Fibroblast of skin of left quadriceps (primary cell): ENCODE measurements at places on chromosomes 13 and 19.

GRCh38 chr13:35694549-35695447 lies 218.3 kb upstream of the MAB21L1 start:
- DNase-seq: no peak

- DNase-seq: no peak
These were observed 4.1 kb downstream of the FGF22 start for GRCh38 chr19:643736-644135.

GRCh38 chr19:44212250-44212865 lies at the start of gene ZNF227:
ZNF227 (plus strand) TSS chr19:44212532; CDS start chr19:44217793, 5,261 bp downstream.
- DNase-seq: peak; percentile 95

DNA sequence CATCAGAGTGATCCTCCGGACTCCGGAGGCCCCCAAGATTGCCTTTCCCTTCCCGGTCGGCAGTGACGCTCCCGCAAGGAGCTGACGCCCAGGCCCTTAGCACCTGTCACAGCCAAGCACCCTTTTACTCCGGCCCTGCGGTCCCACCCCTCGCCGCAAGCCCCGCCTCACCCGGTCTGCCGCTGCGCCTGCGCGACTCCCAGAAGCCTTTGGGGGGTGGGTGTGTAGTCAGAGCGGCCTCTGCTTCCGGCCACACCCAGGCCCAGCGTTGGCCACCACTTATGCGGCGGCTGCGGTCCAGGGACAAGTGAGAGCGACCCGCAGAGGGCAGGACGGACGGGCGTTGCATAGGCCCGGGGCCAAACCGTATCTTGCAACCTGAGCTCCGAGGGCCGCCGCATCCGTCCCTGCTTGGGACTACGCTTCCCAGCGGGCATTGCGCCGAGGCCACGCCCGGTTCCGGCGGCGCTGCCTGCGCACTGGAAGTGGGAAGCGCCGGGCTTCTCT lies 441 bp upstream of the ZFP28 start:
- peak; percentile 72 for DNase-seq

GRCh38 chr13:101291206-101291605 lies 125.1 kb downstream of the NALCN start:
- peak; percentile 45 for DNase-seq

DNA sequence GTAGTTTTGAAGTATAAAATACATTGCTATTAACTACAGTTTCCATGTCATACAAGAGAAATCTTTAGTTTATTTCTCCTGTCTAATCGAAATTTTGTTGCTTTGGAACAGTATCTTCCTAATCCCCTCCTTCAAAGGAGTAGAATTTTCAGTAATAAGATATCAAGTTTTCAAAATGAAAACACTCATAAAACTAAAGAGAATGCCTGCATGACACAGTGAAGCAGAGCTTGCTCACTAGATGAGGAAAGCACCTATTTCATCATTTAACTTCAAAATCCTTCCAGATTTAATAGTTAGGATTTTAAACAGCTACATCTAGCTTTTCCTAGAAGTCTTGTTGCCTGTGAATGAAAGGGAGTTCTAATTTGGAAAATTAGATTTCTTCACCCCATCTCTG lies 80.8 kb downstream of the TNFSF11 start:
- DNase-seq: no peak

- DNase-seq: no peak
These were observed 2.3 kb downstream of the ERF start for GRCh38 chr19:42252365-42253244.

DNA sequence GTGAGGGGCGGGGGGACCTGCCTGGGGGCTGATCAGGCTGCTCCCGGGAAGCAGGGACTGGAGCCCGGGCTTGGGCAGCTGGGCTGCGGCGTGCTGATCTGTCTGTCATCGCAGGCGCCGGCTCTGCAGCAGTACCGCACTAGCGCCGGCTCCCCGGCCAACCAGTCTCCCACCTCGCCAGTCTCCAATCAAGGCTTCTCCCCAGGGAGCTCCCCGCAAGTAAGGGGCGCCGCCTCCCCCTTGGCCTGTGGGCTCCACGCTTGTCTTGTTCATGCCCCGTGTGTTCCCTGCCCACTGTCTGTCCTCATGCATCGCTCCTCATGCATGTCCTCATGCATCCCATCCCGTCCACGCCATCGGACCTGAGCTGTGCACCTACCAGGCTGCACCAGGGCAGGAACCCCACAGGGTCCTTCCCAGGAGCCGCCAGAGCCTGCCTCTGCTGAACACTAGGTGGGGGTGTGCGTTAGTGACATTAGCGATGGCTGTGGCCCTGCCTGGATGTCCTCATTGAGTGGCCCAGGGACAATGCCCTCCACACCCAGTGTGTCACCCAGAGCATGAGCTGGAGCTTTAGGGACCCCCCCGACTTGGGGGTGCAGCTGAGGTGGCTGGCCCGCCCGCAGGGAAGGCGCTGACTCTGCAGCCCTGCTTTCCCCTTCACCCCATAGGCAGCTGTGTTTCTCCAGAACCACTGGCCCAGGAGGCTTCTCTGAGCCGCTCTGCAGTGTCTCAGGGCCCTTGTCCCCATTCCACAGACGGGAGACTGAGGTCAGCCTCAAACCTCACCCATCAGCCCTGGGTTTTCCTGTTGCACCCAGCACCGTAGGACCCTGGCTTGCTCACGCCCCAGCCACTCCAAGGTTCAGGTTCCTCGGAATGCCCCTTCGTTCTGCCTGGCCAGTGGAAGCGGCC lies 19.5 kb downstream of the COMP start:
- DNase-seq: no peak

- no peak for DNase-seq
These were observed 119.2 kb downstream of the CYSLTR2 start for GRCh38 chr13:48772908-48773307.

GRCh38 chr13:111066544-111066943 lies 48.6 kb upstream of the ARHGEF7 start:
- no peak for DNase-seq

DNA sequence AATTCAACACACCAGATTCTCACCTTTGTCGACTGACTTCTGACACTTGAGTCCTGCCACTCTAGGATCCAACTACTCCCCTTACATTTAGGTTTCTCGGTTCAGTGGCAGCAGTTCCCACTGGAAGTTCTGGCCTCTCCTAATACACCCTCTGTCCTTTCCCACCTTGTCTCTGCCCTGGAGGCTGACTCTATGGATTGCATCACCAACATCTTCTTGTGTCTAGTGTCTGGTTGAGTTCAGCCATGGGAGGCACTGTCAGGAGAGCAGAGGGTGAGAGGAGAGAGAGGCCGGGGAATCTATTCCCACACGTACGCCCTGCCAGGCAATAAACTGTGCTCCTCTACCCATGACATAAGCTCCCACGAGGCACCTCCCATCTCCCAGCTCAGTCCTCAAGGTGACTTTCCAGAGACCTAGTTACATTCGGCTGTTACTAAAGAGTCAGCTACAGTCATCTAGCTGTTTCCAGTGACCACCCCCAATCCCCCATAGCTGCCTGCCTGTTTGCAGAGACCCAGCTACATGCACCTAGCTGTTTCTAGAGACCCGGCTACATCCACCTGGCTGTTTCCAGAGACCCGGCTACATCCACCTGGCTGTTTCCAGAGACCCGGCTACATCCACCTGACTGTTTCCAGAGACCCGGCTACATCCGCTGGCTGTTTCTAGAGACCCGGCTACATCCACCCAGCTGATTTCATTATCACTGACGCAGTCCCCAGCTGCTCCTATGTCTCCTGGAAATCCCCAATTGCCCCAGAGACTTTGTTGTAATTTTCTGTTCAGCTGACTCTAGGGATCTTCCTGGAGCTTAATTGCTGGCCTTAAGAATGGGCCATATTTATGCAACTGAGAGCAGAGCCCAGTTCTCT lies 8.1 kb upstream of the LILRB4 start:
- DNase-seq: no peak

- no peak for DNase-seq
These were observed 1228.3 kb upstream of the PCDH20 start for GRCh38 chr13:62643799-62644524.

DNA sequence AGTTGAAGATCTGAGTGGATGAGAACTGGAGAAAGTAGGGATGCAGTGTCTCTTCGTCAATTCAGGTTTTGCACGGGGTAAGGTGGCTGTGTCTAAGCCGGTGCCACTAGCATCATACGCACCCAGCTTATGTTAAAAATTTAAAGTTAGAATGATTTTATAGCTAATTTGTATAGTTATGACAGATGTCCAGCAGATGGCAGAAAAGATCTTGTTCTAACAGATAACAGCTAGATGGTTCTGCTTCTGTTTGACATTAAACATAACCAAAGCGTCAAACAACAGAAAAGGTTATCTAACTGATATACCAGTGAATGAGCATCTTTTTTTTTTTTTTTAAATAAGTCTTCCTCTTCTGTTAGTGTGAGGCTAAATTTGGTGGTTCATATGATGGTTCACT lies 18.8 kb upstream of the EDDM13 start:
- DNase-seq: peak; percentile 17

- DNase-seq: no peak
These were observed 161.1 kb downstream of the SHISA2 start for GRCh38 chr13:25890671-25891212.

DNA sequence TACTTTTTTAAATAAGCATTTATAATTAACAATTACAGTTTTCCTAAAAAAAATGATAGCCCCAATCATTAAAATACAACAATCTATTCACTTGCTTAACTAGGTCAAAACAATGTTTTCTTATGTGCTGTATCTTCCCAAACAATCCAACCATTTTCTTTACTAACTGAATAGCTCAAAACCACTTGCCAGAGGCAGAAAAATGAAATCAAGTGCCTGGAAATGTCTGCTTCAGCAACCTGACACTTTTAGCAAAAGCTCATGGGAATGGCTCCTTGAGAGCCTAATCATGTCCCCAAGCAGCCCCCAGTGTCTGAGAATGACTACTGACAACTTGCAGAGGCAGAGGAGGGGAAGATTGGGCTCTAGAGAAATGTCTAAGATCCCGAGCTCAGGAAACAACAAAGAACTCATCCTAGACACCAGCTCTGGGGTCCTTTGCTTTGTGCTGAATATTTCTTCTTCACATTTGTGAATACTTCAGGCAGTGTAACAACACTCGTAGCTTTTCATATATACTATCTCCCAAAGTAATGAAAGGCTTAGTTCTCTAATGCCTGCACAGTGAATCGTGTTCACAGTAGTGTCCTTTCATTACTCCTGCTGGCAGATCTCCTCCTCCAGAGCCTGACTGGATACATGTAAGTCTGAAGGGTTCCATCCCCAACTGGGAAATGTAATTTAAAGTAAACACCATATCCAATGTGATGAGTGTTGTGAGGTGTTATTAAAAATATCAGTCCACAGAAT lies 280.0 kb downstream of the LHFPL6 start:
- no peak for DNase-seq

DNA sequence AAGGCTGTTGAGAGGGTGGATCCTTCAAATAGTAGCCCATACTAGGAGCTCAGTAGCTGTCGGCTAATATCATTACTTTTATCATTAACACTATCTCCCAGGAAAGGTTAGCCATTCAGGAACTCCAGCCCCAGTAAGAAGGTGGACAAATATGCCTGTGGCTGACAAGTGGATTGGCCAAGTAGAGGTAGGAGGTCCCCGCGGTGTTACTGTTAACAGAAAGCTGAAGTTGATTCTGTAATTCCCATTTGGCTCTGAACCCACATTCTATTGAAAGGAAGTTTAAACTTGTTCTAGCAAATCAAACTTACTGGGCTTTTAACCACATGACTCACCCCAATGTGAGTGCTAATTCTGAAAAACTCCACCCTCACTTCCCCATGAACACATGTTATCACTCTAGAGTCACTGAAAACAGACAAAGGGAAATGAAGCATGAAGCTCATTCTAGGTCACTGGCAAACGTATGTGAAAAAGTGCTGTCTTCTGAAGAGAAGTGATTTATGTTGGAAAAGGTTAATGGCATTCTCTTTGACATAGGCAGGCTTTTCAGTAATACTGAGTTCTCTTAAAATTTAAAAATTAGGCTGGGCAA lies 273.5 kb downstream of the FGF14 start:
- peak; percentile 3 for DNase-seq

DNA sequence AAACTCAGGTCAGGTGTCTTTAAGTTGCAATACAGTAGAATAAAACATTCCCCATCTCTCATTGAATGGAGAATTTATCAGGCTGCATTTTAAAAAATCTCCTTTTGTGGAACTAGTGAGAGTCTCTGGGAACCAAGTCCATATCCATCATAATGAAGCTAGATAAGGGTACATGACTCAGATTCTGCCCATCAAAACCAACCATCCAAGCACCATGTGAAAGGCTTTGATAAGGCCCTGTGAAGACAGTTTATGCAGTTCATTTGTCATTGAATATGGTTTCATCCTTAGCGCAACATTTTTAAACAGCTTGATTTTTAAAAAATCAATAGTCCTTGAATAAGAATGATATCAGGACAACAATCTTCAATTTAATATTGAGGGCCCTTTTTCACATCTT lies 56.3 kb upstream of the DIAPH3 start:
- DNase-seq: no peak

DNA sequence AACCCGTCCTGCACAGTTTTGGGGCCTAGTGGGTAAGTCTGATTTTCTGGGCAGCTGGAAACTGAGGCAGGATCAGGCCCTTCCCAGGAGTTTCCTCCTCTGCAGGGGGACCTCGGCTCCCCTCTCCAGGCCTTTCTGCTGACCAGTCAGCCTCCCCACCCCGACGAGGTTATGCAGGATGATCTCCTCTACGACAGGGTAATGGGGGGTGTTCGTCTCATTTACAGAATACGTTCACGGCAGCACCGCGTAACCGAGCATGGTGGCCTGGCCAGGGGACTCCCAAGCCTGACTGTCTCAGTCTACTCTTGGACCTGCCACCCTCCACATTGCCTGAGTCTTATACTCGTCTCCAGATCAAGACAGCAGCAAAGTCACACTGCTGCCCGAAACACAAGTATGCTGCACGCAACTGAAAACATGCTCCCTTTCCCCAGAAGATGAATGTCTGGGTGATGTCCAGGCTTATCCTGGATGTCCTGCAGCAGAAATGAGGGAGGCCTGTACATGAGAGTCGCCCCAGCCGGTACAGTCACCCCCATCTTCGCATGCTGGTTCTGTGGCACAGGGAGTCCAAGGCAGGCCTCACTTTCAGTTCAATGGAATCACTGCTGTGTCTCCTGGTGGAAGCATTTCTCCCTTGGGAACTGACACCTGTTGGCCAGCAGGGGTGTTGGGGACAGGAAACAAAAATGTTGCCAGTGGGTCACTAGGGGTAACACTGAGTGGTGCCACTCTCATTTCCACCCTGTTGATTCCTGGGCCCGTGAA lies 120.8 kb downstream of the SOX1 start:
- no peak for DNase-seq

DNA sequence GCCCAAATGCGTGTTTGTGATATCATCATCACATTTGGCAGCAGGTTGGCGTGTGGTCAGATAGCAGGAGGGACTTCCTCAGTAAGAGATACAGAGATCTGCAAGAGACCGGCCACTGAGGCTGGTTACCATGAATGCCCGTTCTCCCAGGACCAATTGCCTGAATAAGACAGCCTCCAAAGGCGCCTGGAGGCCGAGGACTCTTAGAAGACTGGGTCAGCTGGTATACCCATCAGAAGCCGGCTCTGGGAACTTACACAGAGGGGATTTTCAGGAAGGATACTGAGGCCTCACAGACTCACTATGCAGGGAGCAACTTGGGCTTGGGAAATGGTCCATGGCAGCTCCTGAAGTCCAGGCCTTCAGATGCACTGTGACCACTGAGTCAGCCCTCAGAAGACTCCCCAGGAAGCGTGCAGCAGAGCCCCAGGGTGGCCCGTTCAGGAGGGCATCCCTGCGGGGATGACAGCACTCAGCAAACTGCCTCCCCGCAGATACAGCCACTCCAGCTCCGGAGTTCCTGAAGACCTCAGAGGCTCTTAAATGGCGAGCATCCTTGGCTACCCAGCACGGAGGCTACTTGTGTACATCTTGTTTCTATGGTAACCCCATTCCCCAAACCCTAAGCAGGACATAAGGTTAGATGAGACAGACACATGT lies 26.4 kb upstream of the VSTM2B start:
- no peak for DNase-seq

- no peak for DNase-seq
These were observed 14.5 kb upstream of the ZNF793 start for GRCh38 chr19:37492213-37492612.
